Jurkat, Clone E6-1 (cell line): ENCODE measurements at places on chromosomes 6 and 20.

DNA sequence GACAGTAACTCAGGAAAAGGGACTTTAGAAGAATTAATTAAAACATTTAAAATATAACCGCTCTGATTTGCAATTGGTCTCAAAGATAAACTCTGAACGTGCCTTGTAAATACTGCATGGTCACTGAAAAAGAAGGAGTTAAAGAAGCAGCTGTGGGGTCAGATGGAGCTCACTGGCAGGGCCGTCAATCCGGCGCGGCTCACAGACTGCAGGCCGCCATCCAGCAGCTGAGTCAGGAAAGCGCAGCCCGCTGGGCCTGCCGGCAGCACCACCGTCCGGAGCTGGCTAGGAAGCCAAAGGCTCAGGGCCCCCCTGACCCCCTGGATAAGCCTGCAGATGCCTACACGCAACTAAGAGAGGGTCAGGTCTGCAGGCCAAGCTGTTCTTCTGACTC is 54.2 kb upstream of the FRMD1 start:
- no peak for DNase-seq

GRCh38 chr6:163634211-163635171 is 220.0 kb downstream of the QKI start:
- no peak for DNase-seq

DNA sequence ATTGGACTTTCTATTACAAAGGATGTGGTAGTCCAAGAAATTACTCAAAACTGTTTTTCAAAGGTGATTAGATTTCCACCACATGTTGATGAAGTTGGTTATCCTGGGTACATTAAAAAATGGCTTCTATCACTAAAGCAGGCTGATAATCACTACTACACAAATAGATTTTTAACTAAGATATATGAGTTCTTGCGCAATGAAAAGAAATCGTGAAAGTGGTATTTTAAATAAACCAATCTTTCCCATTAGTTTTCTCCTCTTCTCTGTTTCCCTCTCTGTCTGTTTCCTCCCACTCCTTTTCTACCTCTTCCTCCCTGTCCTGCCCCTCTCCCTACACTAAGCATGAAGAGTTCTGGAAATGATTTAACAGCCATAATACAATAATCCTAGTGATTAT is 487.9 kb upstream of the CITED2 start:
- no peak for DNase-seq

GRCh38 chr6:28462401-28462800 is 19.1 kb upstream of the ZSCAN23 start:
- no peak for DNase-seq

DNA sequence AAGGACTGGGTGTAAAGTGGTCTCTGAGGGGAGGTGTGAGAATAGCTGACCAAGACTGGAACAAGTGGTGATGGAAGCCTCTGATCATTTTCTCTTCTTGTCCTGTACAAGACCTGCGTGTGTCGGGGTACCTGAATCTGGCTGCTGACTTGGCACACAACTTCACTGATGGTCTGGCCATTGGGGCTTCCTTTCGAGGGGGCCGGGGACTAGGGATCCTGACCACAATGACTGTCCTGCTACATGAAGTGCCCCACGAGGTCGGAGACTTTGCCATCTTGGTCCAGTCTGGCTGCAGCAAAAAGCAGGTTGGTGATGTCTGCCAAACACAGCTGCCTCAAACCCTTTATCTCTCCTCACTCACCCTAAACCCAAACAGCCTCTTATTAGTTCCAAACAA is 1.7 kb upstream of the HSD17B8 start:
- DNase-seq: no peak

DNA sequence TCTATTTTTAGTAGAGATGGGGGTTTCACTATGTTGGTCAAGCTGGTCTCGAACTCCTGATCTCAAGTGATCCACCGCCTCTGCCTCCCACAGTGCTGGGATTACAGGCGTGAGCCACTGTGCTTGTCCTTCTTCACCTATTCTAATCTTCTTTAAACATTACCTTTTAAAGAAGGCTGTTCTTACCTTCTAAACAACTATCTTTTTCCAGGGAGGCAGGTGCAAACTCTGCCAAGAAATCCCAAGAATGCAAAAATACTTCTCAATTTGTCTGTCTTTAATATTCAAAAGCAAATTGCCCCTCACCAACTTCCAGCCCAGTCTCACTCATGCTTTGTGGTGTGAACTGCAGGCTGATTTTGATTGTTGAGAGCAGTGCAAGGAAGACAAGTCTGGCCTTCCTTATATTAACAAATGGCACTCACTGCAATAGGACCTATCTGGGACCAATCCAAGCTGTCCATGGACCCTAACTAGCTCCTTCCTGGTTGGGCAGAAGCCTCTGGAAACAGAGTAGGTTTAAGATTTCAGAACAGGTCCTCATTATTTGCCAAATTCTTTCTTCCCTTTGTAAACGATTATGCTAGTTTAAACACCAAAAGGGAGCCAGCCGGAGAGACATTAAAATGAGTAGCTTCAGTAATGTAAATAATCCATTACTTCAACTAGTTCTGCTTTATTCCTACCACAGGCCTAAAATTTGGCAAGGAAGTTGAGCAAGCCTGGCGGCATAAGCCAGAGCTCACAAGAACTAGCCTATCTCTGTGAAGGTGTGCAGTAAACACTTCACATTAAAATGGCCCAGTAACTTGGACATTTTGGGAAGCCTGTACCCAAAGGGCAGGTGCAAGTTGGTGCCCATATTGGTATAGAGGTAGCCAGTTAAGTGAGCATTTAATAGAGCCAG is 1.6 kb downstream of the SCAND1 start:
- DNase-seq: no peak
